ENCODE measurements at places on chromosomes 5 and 9. TPM values are rescaled to one million over a fixed set of nuclear protein-coding genes. Genes with fewer than 3 reads are reported as not detected.
A peak's percentile ranks its signal among the peaks of the same experiment; 100 is the strongest.

DNA sequence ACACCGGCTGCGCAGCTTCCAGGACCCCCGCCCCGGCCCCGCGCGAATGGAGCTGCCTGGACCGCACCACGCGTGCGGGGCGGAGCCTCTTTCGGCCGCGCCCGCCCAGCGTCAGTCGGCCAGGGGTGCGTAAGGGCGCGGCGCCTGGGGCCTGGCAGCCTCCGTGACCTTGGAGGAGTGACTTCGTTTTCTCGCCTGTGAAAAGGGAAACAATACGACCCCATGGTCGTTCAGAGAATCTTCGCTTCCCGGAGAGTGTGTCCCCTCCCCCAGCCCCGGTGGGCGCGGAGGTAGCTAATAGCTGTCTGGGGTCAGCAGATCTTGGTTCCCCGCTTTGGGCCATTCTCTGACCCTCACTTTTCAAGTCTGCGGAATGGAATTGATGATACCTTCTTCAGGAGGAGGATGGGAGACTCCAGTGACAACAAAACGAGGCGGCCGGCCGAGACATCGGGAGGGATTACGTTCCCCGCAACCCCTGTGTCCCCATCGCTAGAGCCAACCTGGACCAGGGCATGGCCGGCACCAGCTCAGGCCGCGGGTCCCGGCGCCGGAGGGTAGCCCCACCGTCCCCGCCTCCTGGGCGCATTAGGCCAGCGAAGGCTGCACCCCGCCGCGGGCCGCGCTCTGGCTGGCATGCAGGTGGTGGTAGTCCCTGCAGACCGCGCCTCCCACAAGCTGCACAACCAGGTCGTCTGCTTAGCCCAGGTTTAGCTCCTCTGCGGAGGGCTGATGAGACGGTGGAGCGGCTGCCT, 5.5 kb upstream of the CDHR2 start:
- peaks cover 49% of the 10 kb centered on the region for H3K4me1 ChIP-seq
- DNase-seq, result peak; percentile 76
- H3K27me3 ChIP-seq, result no peaks in the 10 kb centered on the region

DNA sequence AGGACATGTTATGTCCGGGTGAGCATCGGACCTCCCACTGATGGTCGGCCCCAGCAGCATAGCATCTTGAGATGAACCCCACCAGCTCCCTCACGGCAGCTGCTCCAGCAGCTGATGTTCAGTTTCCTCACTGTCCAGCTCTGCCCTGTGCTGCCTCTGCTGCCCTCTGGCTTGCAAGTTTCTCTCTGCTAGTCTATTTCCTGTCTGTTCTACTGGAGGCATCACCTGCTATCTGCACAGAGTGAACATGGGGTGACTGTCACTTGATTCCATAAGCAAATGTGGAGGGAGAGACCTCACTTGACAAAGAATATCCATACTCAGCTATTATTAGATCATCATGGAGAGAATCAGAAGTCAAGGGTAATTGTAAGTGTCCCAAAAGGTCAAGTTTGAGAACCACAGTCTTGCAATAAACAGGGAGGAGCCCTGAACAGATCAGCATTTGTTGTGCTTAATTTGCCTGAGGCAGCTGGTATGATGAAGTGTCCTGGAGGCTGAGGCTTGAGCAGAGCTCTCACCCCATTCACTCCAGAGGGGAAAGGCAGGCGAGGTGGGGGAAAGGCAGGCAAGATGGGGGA, 702.8 kb downstream of the SEMA5A start:
- no peak overlapping the region for H3K27ac ChIP-seq
- H3K4me1 ChIP-seq, result no peaks in the 10 kb centered on the region
- H3K27me3 ChIP-seq, result no peaks in the 10 kb centered on the region
- H3K36me3 ChIP-seq, result no peaks in the 10 kb centered on the region
- no peak for DNase-seq
- H3K4me3 ChIP-seq, result no peak overlapping the region

DNA sequence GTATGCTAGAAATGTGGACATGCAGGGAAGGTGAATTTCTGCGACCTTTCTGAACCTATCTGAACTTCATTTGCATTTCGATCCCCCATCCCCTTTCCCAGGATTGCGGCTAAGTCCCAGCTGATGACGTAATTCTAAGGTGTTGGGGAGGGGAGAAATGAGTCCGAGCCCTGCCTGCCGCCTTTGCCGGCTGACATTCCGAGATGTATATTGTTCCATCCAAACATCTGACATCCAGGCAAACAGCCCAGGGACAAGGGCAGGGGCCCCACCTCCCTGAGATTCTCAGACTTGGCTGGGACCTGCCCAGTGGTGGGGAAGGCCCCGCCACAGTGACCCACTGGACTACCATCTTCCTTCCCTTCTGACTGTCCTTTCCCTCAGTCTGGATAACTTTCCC, 494.6 kb downstream of the ENC1 start:
- H3K36me3 ChIP-seq, result no peaks in the 10 kb centered on the region
- H3K27ac ChIP-seq, result no peak overlapping the region
- no peak for DNase-seq
- H3K27me3 ChIP-seq, result no peaks in the 10 kb centered on the region

DNA sequence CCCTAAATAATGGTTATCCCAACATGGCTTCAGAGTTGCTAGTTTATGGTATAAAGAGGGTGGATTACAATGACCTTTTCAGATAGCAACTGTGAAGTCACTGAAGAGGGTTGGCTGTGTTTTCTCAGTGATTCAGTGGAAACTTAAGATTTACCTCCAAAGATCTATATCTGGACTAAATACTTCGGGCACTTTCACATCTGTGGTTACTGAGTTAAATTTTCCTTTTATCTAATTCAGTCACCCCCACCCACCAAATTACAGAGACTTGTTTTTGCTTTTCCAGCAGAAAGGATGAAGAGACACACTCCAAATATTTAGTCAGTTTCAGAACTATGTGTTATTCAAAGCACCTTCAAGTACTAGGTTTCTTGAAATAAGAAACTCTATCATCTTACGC, 573.2 kb downstream of the CCDC171 start:
- DNase-seq, result no peak
- no peaks in the 10 kb centered on the region for H3K27me3 ChIP-seq
- no peaks in the 10 kb centered on the region for H3K36me3 ChIP-seq

- H3K4me3 ChIP-seq, result no peak overlapping the region
- no peak overlapping the region for H3K27ac ChIP-seq
- H3K27me3 ChIP-seq, result no peaks in the 10 kb centered on the region
- no peaks in the 10 kb centered on the region for H3K36me3 ChIP-seq
Measured at GRCh38 chr5:59760785-59761348, 132.7 kb downstream of the PDE4D start.

- no peak overlapping the region for H3K4me3 ChIP-seq
- H3K4me1 ChIP-seq, result no peaks in the 10 kb centered on the region
- H3K27me3 ChIP-seq, result no peaks in the 10 kb centered on the region
- H3K36me3 ChIP-seq, result no peaks in the 10 kb centered on the region
Measured at GRCh38 chr5:164861610-164862009, 1356.2 kb downstream of the MAT2B start.

- H3K36me3 ChIP-seq, result no peaks in the 10 kb centered on the region
- no peak overlapping the region for H3K27ac ChIP-seq
- H3K27me3 ChIP-seq, result no peaks in the 10 kb centered on the region
- H3K4me1 ChIP-seq, result no peaks in the 10 kb centered on the region
Measured at GRCh38 chr9:138050472-138051330, 173.1 kb downstream of the CACNA1B start.

GRCh38 chr9:91907484-91908292, 42.3 kb downstream of the ROR2 start:
- H3K4me1 ChIP-seq, result no peaks in the 10 kb centered on the region
- DNase-seq, result no peak
- H3K27ac ChIP-seq, result no peak overlapping the region
- H3K36me3 ChIP-seq, result no peaks in the 10 kb centered on the region
- H3K27me3 ChIP-seq, result peaks cover 4% of the 10 kb centered on the region

DNA sequence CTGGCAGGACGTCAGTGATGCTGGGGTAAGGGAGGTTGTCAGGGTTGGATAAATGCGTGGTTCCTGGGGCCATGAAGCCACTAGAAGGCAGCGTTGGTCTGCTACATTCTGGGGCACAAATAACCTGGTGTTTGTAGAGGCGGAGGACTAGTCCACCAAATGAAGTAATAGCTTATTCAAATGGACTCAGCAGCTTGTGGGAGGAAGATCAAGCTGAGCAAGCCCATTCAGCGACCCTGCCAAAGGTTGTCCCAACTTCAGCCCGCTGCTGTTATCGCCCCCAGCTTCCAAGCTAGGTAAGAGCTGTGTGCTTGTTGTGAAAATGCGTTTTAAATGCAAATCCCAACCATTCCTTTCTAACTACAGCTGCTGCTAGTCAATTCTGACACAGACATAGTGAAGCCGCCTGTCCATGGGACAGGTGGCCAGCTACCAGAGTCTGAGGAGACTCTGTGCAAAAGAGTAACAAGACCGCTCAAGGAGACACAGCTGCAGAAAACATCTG, 7.6 kb upstream of the FAM240B start:
- DNase-seq, result no peak
- H3K4me1 ChIP-seq, result no peaks in the 10 kb centered on the region
- no peaks in the 10 kb centered on the region for H3K27me3 ChIP-seq
- no peak overlapping the region for H3K27ac ChIP-seq

- H3K27me3 ChIP-seq, result no peaks in the 10 kb centered on the region
- no peak overlapping the region for H3K4me3 ChIP-seq
- H3K36me3 ChIP-seq, result no peaks in the 10 kb centered on the region
- no peak overlapping the region for H3K27ac ChIP-seq
Measured at GRCh38 chr9:72579190-72579589, 57.8 kb downstream of the TMC1 start.

GRCh38 chr5:170223906-170224305, 8.9 kb upstream of the C5orf58 start:
- no peak overlapping the region for H3K4me3 ChIP-seq
- H3K27ac ChIP-seq, result no peak overlapping the region
- no peaks in the 10 kb centered on the region for H3K4me1 ChIP-seq

GRCh38 chr9:131620764-131621520, 75.6 kb downstream of the PRRT1B start:
- peak overlapping the region; percentile 39 for H3K27ac ChIP-seq
- H3K4me1 ChIP-seq, result peaks cover 25% of the 10 kb centered on the region
- no peak for DNase-seq
- no peak overlapping the region for H3K4me3 ChIP-seq

The DNAJA1 gene
- polyA plus RNA-seq, result 86.5 TPM

The RMRP gene
- polyA plus RNA-seq, result 13.0 TPM
